ENCODE measurements at places on chromosomes 7 and 10. TPM values are rescaled to one million over a fixed set of nuclear protein-coding genes. Genes with fewer than 3 reads are reported as not detected.

DNA sequence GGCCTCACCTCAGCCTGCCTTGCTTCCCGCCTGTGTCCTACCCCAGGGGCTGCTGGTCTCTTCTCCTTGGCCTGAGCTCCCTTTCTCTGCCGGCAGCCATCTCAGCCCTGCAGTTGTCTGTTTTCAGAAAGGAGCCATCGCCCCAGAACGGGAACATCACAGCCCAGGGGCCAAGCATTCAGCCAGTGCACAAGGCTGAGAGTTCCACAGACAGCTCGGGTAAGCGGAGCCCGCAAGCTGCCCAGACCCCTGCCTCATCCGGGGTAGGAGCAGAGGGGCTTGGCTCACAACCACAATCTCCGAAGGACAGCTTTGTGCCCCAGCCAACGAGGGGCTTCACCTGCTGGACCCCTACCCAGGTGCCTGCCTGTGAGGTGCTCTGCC is 5.3 kb upstream of the DEPP1 start:
- no peaks in the 10 kb centered on the region for H3K36me3 ChIP-seq
- no peak overlapping the region for H3K27ac ChIP-seq
- no peaks in the 10 kb centered on the region for H3K27me3 ChIP-seq

DNA sequence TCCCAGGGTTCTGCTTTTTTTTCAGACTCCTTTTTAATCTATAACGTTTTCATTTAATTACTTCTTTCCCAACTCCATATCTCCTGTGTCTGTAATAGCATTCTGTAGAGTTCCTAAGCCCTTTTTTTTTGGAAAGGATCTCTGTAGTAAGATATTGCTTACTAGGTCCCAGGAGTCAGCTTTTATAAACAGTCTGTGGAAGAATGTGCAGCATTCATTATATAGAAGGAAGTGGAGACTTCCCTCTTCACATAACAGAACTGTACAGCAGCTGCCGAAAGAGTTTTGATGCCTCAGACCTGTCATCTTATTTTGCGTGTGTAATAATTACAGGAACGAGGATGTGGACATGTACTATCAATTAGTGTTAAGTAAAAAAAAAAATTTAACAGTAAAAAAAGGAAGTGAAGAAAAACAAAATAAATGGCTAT is 7.4 kb upstream of the STEAP4 start:
- no peak for DNase-seq
- peaks cover 27% of the 10 kb centered on the region for H3K27me3 ChIP-seq
- no peaks in the 10 kb centered on the region for H3K4me1 ChIP-seq
- no peak overlapping the region for H3K27ac ChIP-seq
- no peaks in the 10 kb centered on the region for H3K36me3 ChIP-seq

Gene TMEM139
- 1.3 TPM for total RNA-seq

DNA sequence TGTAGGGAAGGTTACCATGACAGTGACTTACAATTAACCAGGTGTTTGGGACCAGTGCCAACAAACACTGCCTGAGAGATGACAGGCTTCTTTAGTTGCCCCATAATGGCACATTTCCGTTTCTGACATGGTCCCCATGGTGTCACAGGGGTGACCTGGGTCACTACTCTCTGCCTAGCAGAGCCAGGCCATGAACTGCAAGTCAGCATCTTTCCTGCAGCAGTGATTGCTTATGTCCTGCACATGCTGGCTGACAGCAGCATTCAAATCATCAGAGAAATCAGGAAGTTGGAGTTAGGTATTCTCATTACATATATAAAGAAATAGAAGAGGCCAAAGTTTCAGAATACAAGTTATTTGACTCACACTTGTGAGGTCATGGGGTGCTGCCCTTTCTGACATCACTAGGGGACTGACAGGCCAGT is 47.1 kb upstream of the ZNRF2 start:
- H3K36me3 ChIP-seq, result no peaks in the 10 kb centered on the region
- no peak overlapping the region for H3K27ac ChIP-seq
- no peak overlapping the region for H3K4me3 ChIP-seq
- peaks cover 16% of the 10 kb centered on the region for H3K4me1 ChIP-seq
- DNase-seq, result no peak
- peaks cover 11% of the 10 kb centered on the region for H3K27me3 ChIP-seq

DNA sequence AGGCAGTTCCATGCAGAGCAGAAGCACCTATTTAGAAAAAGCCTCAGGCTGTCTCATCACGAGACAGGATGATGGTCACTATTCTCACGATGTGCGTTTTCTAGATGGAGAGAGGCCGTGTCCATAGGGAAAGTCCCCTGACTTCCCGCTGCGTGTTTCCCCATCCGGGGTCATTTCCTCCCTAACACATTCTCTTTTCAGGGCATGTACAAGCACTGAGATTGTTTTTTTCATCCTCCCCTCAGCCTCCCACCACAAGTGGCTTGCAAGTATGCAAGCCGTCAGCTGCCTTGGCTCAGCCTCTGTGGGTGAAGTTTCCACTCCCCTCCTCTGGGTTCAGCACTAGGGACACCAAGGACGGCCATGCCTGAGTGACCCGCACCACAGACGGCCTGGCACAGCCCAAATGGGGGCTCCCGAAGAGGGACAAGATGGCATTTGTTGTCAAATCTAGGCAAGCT is 2.7 kb upstream of the CALML5 start:
- no peak overlapping the region for H3K4me3 ChIP-seq
- no peak for DNase-seq
- H3K27ac ChIP-seq, result no peak overlapping the region

Data from activated T-cell treated with anti-CD3 and anti-CD28 coated beads, Interleukin-2, amount 50 U/mL, for 72 hours (primary cell).